Activated T-helper 1 cell treated with Interleukin-2 at 50 U/mL for 16 hours (primary cell): ENCODE measurements at places on chromosomes 2 and 18.

DNA sequence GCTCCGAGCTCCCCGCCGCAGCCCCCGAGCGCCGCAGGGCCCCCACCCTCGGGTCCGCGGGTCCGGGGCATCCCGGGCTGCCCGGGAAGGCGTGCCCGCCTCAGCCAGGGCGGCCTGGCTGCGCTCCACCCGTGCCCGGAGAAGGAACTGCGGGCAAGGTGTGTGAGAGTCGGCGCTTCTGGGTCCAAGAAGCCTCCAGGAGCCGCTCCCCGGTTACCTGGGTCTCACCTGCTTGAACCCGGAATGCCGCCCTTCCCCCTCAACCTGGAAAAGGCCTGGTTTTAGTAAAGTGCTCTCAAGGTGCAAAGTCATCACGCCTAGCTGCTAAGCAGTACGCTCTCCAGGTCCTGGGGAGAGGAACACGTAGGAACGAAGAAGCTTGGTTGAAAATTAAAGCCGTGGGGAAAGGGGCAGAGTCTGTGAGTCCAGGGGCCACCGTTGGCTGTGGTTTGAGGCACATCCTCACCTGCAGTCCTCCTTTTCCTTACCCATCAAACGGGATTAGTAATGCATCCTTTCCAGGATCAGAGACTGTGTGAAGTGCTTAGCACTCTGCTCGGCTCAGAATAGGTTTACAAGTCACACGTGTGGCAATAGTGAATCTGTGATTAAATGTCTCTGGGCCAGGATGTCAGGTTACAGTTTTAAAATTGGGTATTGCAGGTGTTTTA is 1.2 kb downstream of the ASAP2 start:
- no peak for DNase-seq

DNA sequence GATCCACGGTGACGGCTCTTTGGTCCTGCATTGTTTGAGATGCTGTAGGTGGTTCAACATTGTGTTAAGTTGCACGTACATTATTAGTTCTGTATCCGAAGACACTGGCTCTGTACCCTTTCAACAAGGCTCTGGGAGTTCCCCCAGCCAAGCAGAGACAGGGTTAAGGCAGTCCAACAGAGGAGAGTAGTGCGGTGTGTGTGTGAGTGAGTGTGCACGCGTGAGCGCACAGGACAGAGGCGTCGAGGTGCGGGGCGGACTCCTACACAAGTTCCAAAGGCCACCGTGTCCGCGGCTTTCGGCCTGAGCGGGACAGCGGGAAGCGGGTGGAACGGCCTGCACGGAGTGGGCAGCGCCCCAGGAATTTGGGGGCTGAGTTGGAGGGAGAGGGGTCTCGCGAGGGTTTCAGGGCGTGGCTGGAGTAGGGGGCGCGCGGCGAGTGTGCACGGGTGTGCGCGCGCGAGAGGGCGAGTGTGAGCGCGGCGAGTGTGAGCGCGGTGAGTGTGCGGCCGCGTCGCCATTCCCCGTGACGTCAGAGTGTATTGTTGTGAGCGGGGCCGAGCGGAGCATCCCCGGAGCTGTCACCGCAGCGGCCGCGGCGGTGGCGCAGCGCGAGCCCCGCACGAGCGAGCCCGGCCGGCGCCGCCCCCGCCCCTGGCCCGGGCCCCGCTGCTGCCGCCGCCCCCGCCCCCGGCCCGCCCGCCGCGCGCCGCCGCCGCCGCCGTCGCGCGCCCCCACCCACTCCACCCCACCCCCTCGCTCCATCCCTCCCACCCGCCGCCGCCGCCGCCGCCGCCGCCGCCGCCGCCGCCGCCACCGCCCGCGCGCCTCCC is at the start of gene ASXL3:
Gene ASXL3, plus strand, starts transcription at position 535 of the 833 bp plus-strand sequence. CDS start 413 bp downstream, outside the sequence.
- DNase-seq, result no peak

GRCh38 chr2:73172963-73173362 is 29.4 kb upstream of the NOTO start:
- DNase-seq, result no peak

DNA sequence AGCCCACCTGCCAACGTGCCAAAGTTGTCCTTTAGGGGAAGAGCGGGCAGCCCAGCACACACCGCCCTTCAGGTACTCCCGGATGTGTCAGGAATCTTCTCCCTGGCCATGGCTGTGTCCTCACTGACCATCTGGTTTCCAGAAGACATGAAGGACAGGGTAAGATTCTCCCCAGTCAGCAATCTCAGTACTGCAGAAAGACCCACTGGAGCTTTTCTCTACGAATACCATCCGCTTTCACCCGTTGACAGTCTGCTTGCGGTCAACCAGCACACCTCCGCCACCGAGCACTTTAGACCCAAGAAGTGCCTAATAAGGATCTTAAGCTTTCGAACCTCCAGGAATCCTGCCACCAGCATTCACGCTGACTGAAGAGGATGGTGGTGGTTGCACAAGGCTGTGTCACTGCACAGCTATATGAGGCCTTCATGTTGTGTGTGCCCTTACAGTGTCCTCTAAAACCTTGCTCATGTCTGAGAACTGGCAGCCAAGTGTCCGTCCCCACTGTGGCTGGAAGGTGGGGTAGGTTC is 42.7 kb upstream of the ITM2C start:
- no peak for DNase-seq

DNA sequence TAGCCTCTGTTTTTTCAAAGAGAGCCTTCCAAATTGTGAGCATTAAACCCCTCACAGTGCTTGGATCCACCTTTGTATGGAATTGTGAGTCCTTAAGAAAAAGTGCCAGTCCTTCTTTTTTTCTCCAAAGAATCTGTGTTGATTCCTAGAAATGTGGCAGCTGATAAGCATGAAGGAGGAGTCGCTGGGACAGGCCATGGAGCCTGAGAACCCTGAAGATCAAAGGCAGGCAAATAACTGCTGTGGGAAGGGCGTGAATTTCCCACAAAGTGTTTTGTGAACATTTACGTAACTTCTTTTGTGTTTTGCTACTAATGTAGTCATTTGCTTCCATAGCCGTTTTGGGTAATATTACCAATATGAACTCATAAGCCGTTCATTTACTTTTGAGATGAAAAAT is 27.7 kb upstream of the CHMP1B start:
- DNase-seq, result no peak

DNA sequence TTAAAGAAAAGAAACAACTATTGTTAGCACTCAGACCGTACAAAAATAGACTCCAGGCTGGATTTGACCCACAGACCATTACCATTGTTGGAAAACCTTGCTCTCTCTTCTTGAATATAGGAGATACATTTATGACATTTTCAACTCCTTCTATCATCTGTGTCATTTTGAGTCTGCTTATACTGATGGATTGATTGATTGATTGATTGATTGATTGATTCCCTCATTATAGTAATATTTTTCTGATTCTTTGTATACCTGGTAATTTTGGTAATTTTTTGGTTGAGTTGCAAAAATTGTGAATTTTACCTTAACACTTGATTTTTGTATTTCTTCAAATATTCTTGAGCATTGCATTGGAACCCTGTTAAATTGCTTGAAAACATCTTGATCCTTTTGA is 114.2 kb upstream of the KLHL29 start:
- no peak for DNase-seq

GRCh38 chr2:200301953-200302858 is 4.3 kb upstream of the SPATS2L start:
- no peak for DNase-seq

- no peak for DNase-seq
These were observed 16.5 kb upstream of the TGFA start for GRCh38 chr2:70570041-70570661.

- no peak for DNase-seq
These were observed 54.6 kb downstream of the LANCL1 start for GRCh38 chr2:210421916-210422315.

GRCh38 chr2:177051278-177051677 is 161.3 kb upstream of the HNRNPA3 start:
- DNase-seq, result no peak

DNA sequence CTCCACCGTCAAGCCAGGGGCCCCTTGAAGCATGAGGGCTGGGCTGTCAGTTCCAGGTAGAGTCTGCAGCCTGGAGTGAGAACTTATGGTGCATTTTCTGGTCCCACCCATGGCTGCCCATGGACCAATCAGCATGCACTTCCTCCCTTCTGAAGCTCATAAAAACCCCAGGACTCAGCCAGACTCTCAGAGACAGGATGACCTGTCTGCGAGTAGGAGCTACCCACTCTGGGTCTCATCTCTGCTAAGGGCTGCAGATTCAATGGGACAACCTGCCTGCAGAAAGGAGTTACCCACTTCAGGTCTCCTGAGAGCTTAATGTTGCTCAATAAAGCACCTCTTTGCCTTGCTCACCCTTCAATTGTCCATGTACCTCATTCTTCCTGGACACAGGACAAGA is 9.4 kb upstream of the DUSP19 start:
- DNase-seq, result no peak

DNA sequence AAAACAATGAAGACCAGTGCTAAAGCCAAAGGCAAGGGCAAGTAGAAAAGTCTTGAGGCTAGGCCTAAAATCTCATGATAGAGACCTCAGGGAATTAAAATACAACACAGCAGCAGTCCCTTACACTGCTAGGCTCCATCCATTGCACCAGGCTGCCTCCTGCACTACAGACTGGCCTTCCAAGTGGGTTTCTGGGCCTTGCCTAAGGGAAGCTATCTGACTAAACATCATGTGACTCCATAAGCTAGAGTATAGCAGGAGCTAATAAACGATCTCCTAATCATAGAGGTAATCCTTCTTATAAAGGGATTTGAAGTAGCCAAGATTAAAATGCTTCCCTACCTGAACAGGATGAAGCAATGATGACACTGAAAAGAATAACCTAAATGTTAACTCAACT is 77.6 kb upstream of the NFU1 start:
- DNase-seq, result no peak

- DNase-seq, result no peak
These were observed 110.8 kb upstream of the CDC42EP3 start for GRCh38 chr2:37782155-37782673.

GRCh38 chr18:48528861-48529260 is 10.0 kb upstream of the CTIF start:
- DNase-seq, result no peak

GRCh38 chr2:212098966-212099365 is 439.6 kb downstream of the ERBB4 start:
- DNase-seq, result no peak

GRCh38 chr18:6605115-6605869 is 124.2 kb upstream of the ARHGAP28 start:
- no peak for DNase-seq

DNA sequence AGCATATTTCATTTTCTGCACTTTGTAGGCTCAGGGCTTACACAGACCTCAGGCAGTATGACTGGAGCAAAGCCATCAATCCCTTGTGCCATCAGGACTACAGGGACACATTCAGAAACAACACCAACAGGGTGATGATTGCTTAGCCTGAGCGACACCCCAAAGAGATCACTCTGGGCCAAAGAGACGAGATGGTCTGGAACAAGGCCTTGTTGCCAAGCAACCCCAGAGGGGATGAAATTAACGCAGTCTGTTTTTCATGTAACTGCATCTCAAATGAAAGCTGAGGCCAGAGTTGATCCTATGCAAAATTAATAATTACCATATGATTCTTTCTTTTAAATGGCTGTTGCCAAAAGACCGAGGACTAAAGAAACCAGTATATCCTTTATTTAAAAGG is 20.2 kb upstream of the B3GNT2 start:
- DNase-seq, result no peak

GRCh38 chr2:204019572-204020501 is 83.3 kb downstream of the ICOS start:
- peak; percentile 7 for DNase-seq

DNA sequence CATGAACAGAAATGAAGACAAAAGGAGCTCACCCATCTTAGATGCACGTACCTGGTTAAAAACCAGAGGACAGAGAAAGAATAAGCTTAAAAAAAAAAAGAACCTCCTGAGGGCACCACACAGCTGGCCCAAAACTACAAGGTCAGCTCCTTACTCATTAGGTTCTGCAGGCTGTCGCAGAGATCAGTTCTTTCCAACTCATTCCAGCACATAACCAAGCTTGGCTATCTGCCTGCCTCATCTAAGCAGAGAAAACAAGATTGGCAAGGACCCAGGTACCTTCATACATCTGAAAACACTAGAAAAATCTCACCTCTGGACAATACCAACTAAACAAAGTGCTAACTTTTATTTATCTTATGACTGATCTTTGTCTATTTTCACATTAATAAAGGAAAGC is 89.9 kb downstream of the NOL10 start:
- DNase-seq, result no peak
